Hematopoietic multipotent progenitor cell treated with erythropoietin and hydrocortisone succinate and interleukin-3 and kit ligand, for 6 days (in vitro differentiated cells): ENCODE measurements at places on chromosomes 1 and 21.

- no peak for DNase-seq
Measured at GRCh38 chr1:183277821-183278738, 92.0 kb downstream of the LAMC2 start.

GRCh38 chr1:30902593-30903290 is 5.8 kb downstream of the SDC3 start:
- no peak for DNase-seq

GRCh38 chr1:12541274-12542137 is 76.5 kb downstream of the DHRS3 start:
- no peak for DNase-seq

- peak; percentile 44 for DNase-seq
Measured at GRCh38 chr1:248404024-248404423, 1.2 kb downstream of the OR2T1 start.

DNA sequence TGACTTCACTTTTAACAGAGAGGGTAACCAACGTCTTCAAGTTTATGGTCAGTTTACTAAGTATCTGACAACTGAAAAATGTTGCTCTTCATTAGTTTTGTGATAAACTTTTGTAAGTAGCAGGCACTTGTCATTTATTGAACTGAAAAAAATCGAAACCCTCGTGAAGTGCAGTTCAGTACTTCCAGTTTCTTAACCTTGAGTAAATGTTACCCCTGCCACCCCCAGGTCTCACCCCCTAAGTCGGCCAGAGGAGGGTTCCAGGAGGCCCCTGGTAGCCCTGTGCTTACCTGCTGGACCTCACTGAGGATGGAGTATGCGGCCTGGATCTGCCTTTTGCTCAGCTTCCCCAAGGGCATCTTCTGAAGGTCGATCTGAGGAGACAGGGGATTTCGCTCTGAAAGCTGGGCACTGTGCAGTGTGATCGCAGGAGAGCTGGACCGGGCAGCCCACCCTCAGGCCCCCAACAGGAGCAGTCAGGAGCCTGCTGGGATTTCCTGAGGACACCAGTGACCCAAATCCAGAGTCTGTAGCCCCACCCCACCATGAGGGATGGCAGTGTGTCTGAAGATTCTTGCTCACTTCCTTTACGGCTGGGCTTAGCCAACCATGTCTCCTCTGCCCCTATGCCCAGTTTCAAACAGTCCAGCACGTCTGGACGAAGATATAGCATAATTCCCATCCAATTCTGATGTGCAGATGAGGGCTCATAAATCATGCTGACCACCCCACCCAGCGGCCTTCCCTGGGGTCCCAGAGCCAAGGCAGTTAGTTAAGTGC is 37.6 kb downstream of the PARP1 start:
- no peak for DNase-seq

DNA sequence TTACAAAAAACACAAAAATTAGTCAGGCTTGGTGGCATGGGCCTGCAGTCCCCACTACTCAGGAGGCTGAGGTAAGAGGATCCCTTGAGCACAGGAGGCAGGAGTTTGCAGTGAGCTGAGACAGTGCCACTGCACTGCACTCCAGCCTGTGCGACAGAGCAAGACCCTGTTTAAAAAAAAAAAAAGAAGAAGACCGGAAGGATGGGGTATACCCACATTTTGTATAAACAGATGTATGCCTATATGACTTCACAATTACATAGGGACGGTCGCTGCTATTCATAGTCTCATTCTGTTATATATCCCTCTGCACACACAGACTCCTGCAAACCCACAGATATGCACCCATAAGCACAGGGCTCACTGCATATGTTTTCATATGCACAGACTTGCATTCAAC is 12.7 kb downstream of the LCK start:
- no peak for DNase-seq

DNA sequence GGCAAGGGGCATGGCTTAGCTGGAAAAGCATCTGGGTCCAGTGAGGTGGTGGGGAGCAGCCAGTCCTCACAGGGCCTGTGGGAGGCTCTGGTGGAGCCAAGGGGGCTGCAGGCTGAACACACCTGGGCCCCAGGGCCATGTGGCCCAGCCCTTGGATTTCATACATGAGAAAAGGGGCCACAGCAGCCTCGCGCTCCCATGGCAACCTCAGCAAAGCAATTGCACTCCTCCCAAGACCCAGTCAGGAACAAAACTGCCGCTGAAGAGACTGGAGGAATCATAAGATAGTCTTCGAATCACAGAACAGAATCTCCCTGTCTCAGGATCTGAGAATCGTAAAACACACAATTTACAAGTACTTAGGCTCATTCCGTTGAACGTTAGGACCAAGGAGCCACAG is 24.6 kb downstream of the LRP8 start:
- no peak for DNase-seq

- DNase-seq: no peak
Measured at GRCh38 chr1:203276408-203276807, 28.9 kb upstream of the BTG2 start.

GRCh38 chr1:24003331-24003972 is 23.3 kb upstream of the SRSF10 start:
- no peak for DNase-seq

GRCh38 chr1:209988706-209989105 is 50.7 kb downstream of the SYT14 start:
- no peak for DNase-seq

GRCh38 chr1:178060789-178061556 is 32.9 kb upstream of the RASAL2 start:
- DNase-seq: no peak

DNA sequence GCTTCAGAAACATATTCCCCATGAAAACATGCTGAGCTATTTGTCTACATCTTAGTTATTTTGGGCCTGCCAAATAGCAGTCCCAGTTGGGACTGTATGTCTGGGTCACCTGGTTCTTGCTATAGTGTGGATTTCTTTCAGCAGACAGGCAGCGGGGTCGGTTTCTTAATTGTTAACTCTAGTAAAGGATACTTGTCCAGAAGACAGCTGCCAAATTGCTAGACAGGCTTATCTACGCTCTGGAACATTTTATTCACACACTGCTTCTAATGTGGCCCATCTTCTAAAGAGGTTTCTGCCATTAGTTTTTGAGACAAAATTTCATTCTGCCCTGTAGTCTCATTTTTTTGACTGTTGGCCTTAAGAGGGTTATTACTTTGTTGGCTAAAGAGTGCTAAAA is 217.9 kb downstream of the RWDD3 start:
- DNase-seq: no peak

GRCh38 chr1:226798427-226799411 is 59.6 kb upstream of the ITPKB start:
- peak; percentile 85 for DNase-seq

GRCh38 chr1:220497220-220497947 is 30.6 kb upstream of the MARK1 start:
- DNase-seq: no peak

DNA sequence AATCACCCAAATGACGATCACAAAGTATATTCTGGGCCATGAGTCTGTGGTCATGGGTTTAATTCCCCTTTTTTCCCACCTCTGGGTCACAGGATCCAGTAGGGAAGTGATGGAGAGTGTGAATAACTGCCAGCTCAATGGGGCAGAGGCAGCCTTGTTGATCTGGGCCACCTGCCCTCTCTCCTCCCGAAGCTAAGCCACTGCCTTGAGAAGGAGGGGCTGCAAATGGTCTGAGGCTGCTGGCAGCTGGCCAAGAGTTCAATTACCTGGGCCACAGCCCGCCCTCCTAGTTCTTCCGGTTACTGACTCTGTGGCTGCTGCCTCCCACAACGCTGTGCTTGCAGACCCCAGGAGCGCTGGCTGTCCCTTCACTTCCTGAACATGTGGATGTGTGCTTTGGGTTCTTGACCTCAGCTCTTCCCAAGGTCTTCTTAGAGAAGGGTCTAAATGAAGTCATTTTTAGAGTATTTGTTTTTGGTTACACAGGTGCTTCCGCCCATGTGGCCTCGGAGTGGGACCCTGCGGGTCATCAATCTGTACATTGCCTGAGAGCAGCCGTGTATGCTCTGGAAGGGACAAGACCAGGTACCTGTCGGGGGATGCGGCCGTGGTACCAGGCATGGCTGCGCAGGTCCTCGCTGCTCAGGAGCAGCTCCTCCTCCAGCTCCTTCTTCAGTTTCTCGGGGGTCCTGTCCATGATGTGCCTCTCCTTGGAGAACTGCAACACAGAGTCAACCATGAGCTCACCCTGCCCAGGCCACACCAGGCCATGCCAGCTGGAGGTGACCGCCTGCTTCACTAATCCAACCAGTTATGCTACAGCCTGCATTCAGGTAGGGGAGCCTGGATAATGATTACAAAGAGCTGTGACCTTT is 89.7 kb downstream of the BCAR3 start:
- DNase-seq: peak; percentile 42

- DNase-seq: no peak
Measured at GRCh38 chr21:15421441-15421881, 308.3 kb upstream of the USP25 start.

DNA sequence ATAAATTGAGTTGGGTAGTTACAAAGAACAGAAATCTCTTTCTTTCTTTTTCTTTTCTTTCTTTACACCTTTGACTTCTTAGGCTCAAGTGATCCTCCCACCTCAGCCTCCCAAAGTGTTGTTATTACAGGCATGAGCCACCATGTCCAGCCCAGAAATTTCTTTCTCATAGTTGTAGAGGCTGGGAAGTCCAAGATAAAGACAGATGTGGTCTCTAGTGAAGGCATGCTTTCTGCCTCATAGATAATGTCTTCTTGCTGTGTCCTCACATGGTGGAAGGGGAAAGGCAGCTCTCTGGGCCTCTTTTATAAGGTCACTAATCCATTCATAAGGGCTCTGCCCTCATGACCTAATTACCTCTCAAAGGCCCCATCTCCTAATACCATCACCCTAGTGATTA is 64.0 kb upstream of the DNAJC6 start:
- peak; percentile 55 for DNase-seq

DNA sequence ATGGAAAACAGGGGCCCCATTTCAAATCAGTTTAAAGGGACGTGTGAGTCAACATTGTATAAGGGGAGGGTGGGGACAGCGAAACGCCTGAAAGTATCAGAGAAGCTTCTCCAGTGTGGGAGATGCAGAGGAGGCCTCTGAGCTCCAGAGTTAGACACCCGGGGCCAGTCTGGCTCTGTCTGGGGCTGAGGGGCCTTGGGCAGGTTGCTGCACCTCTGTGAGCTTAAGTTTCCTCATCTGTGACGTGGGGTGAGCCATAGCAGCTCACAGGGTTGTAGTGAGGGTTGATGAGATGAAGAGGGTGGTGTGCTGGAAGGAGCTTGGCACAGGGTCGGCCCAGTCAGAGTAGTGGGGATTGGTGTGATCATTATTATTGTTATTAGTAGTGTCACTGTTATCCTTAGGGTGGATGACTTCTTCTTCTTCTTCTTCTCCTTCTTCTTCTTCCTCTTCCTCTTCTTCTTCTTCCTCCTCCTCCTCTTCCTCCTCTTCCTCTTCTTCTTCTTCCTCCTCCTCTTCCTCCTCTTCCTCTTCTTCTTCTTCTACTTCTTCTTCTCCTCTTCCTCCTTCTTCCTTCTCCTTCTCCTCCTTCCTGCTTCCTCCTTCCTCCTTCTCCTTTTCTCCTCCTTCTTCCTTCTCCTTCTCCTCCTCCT is 282.0 kb downstream of the PTPRU start:
- no peak for DNase-seq

GRCh38 chr21:33268737-33269441 is 2.7 kb downstream of the IL10RB start:
- no peak for DNase-seq

DNA sequence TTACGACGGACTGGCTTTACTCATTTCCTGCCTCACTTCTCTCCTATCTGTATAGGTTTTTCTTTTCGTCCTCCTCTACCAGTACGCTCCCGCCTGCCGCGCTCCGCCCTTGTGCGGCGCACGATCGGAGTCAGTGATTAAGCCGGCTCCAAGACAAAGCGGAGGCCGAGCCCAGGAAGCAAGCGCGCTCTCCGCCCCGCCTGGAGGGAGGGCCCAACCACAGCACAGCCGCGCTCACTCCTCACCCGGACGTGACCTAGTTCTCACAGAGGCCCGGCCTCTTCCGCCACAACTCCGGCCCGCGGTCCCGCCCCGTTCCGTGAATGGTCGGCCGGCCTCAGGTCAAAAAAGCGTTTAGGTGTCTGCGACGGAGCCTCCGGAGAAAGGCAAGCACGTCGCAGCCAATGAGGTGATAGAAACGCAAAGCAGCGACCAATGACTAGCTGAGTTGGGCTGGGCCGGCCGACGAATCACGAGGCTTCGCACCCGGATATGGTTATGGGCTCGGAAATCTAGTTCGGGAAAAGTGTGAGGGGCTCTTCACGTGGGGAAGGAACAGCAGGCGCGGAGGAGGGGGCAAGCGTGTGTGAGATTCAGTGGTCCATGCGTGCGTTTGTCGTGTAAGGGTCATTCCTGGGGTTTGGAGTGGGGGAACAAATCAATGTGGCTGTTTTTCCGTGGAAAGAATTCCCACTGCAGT is at the start of gene METTL13:
Gene METTL13, plus strand, starts transcription at position 485 of the 700 bp plus-strand sequence. CDS start 308 bp downstream, outside the sequence.
- DNase-seq: peak; percentile 99

GRCh38 chr1:201887116-201887866 is 1.4 kb upstream of the SHISA4 start:
- no peak for DNase-seq

DNA sequence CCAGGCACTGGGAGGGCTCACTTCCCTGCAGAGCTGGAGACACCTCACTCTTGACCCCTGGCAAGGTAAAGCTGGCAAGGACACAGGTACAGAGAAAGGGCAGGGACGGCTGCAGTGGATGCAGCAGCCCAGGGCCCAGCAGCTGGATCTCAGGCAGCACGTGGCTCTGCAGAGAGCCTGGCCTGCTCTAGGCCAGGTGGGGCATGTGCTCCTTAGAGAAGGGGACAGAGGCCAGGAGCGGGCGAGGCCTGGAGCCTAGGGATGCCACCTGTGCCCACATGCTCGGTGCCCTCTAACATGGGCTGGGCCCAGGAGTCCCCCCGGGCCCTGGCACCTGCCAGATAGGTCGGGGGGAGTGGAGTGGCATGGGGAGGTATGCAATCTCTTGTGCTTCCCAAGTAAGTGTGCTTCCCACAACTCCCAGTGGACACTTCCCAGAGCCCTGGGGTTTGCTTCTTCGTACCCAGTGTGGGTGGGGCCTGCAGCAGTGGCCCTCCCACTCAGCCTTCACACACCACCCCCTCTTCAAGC is 30.0 kb downstream of the WNT3A start:
- no peak for DNase-seq

DNA sequence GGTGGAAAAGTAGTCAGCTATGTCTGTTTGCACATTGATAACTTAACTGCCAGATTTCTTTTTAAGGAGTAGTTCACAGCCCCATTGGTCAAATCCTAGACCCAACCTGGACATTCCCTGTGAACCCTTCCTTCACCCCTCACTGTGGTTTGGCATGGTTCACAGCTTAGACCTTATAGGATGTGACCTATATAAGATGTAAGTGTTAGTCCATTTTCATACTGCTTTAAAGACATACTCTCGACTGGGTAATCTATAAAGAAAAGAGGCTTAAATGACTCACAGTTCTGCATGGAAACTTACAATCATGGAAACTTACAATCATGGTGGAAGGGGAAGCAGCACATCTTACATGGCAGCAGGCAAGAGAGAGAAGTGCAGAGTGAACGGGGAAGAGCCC is 1066.2 kb downstream of the TTLL7 start:
- DNase-seq: no peak

DNA sequence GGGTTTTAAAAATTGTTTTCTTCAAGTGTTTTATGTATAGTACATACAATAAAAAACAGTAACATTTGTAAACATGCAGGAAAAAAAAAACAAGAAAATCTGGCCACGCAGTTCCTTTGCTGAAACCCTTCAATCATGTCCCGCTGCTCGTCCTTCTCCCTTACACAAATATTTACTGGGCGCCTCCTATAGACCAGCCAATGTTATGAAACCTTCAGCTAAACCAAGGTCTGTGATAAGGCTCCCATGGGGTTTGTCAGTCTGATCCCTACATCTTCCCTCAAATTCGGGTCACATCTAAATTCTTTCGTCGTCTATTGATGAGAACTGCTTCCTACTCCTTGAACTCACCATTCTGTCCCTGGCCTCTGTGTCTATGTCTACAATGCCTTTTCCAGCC is 583.9 kb downstream of the SMYD3 start:
- DNase-seq: no peak
